GDM1 (cell line): ENCODE measurements at places on chromosomes 13 and 19.

DNA sequence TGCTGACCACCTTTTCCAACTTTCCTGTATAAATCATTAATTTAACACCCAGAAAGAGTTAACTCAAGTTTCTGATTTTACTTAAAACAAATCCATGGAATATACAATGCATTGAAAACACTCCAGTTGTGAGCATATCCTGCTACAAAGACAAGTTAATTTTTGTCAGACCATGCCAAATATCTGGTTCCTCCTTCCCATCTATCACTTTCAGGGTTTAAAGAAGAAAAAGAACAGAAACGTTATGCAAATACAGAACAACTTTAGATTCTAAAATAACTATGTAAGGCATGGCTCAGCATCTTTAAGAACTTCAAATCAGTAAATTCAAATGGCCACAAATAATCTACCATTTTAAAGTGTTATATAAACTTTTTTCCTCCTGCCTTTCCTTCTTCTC lies 14.9 kb downstream of the MRPS31 start:
- DNase-seq: no peak

GRCh38 chr19:45496349-45496953 lies 396 bp downstream of the RTN2 start:
- DNase-seq: no peak

DNA sequence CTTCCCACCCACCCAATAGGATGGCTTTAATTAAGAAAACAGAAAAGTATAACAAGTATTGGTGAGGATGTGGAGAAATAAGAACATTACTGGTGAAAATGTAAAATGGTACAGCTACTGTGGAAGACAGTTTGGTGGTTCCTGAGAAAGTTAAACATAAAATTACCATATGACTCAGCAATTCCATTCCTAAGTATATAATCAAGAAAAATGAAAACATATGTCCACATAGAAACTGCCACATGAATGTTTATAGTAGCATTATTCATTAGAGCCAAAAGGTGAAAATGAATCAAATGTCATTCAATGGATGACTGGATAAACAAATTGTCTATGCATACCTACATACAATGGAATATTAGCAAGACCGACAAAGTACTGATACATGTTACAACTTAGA lies 16.9 kb downstream of the DZIP1 start:
- no peak for DNase-seq

GRCh38 chr19:3931041-3931440 lies 1.8 kb upstream of the NMRK2 start:
- DNase-seq: no peak

DNA sequence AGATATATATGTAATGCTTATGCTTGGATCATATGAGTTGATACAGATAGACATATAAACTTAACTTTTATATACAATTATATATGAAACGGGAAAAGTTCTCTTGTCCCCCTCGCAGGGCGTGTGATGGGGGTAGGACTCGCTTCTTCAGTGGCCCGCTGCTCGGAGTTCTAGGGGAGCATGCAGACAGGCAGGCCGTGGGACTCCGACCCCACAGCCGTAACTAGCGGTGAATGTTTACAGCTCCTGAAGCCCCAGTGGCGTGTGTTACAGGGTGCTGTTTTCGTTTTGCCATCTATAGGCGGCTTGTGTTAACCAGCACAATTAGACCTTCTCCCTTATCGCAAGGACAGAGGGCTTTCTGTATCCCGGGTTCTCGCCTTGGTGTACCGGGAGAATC lies 1899.8 kb downstream of the PCDH9 start:
- DNase-seq: no peak

DNA sequence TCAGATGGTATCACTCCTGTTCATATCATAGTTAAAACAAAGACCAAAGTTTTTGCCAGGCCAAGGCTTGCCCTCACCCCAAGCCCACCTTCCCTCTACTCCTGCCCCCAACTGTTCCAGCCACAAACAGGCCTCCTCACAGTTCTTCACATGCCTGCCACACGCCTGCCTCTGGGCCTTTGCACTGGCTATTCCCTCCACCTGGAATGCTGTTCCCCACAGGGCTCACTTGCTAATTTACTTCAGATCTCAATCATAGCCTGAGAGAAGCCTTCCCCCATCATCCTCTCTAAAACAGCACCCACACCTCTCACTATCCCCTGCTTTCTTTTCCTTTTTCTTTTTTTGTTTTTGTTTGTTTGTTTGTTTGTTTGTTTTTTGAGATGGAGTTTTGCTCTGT lies 4.9 kb upstream of the AXL start:
- DNase-seq: no peak

DNA sequence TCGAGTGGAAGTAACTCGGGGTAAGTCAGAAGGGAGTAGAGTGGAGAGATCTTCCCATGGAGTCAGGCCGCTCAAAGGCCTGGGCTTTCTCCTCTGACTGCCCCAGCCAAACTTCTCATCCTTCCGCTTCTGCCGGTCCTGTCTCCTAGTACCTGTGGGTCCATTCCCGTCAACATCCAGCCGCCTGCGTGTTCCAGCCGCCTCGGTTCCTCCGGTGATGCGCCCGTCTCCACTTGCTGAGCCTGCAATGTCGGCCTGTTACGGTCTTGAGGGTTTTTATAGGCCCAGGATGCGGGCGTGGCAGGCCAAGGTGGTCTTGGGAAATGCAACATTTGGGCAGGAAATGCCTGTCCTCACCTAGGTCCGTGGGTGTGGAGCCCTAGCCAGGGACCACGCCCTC lies 38.3 kb downstream of the RASL11A start:
- no peak for DNase-seq

- DNase-seq: no peak
Observed at GRCh38 chr19:8206147-8207087, 2.8 kb upstream of the CERS4 start.

- DNase-seq: peak; percentile 72
Observed at GRCh38 chr19:511101-511851, 4.0 kb downstream of the TPGS1 start.

GRCh38 chr19:46753420-46754155 lies 7.3 kb upstream of the STRN4 start:
- DNase-seq: peak; percentile 21

- no peak for DNase-seq
Observed at GRCh38 chr19:38691938-38692457, 44.5 kb downstream of the ACTN4 start.

GRCh38 chr13:83204886-83205285 lies 677.4 kb downstream of the SLITRK1 start:
- DNase-seq: no peak

DNA sequence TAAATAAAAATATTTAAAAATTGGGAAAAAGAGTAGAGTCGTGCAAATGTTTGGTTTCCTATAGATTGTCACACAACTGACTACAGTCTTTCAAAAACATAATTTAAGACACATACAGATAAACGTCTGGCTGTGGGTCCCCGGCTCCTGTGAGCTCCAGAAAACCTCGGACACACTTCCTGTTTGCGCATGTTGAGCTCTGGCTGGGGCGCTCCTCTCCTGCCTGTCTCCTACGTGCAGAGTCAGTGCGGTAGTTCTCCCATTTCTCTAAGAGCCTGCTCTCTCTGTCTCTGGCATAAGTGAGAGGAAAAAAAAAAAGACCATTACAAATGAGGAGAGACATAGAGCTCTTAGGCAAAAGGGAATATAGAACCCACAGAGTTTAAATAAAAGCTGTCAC lies 128.2 kb upstream of the OBI1 start:
- no peak for DNase-seq
